ENCODE measurements at places on chromosomes 3 and 15.

DNA sequence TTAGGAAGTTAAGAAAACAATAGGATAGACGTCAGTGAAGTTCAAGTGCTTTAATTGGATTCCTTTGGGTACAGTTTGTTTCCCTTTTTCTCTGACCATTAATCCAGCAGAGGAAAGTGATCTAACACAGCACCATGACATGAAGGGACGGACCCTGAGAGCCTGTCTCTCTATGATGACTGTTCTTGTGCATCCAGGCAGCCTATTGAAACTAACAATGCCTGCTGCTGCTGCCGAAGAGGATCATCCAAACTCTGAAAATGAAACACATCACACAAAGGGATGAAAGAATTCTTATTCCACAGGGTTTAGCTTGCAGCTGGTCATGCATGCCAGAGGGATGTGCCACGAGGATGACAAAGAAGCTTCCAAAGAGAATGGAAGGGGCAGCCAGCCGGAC lies 75.5 kb downstream of the ZBTB20 start:
- no peak for DNase-seq

DNA sequence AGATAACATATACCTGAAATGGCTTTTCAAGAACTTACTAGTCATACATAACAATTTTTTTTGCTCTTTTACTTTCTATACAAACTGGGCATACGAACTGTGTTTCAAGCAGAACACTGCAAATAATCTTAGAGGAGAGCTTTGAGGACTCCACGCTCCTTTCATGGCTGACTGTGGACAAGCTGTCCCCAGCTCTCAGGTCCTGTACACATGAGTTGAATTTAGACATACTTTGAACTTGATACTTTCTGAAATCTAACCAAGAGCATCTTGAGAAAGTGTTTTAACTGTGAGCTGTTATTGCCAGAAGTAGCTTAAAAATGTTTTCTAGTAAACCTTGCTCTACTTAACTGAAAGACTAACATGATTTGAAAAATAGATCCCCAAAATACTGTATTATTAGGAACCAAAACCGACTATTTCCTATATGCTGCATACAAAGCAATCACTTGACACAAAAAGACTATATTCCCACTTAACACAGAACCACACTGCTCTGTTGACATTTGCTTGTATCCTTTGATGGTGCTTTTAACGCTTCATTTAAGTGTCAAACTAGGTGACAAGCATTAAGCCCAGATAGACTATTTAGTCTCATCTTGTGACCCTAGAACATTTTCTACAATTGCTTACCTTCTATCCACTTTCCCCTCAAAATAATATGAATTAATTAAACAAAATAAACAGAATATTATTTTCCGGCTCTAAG lies 755.8 kb downstream of the ROBO1 start:
- DNase-seq: no peak

- DNase-seq: no peak
Measured at GRCh38 chr15:49082960-49083359, 36.7 kb upstream of the SECISBP2L start.

- DNase-seq: no peak
Measured at GRCh38 chr3:155080692-155081091, 573 bp downstream of the MME start.

DNA sequence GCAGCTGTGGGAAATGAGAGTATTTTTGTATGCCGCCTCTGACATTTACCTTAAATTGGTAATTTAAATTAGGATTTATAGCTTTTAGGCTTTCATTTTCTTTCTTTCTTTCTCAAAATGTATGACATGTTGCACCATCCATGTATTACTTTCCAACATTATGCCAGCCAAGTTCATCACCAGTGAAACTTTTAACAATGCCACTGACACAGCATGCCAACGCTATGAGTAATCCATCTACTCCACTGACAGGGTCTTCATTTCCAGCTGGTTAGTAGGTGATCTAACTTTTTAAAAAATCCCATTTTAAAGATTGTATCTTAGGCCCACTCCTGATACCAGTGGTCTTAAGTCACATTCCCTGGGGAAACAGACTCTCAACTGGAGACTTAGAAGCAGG lies 21.8 kb upstream of the CLDN16 start:
- DNase-seq: no peak

DNA sequence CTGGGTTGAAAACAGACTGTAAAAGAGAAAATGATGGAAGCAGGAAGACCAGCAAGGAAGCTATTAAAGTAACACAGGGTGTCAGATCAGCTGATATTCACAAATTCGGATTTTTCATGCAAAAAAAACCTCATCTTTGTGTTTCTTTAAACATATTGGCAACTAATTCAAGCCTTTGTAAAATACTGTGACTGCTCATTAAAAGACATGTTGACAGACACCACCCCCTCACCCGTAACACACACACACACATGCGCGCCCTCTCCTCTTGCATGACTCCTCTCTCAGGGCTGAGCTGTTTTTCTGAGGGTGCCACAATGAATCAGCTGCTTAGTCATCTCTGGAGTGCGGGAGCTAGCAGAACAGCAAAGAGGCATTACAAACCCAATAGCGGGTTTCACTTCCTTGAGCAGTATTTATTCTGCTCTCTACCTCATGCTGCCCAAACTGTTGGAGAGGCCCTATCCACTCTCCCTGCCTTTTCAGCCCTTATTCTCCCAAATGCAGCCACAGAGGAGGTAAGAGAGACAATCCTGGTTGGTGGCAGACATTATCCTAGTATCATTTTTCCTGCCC lies 35.8 kb upstream of the CCDC80 start:
- DNase-seq: no peak

- no peak for DNase-seq
Measured at GRCh38 chr15:60762638-60763037, 283.7 kb upstream of the ICE2 start.

DNA sequence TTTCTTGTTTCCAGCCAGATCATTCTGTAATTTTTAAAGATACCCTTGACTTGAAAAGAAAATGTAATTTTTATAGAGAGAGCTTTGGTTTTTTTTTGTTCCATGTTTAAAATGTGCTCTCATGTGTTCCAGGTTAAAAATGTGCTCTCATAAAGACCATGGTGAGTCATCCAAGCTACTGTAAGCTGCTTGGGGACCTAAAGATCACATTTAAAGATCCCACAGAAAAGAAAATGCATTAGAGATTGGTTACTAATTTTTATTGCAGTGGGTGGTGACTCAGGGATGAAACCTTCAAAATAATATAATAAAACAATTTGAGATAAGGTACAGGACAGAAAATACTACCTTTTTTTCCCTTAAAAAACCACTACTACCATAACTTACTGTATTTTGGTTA lies 11.0 kb downstream of the TCF12 start:
- DNase-seq: no peak

DNA sequence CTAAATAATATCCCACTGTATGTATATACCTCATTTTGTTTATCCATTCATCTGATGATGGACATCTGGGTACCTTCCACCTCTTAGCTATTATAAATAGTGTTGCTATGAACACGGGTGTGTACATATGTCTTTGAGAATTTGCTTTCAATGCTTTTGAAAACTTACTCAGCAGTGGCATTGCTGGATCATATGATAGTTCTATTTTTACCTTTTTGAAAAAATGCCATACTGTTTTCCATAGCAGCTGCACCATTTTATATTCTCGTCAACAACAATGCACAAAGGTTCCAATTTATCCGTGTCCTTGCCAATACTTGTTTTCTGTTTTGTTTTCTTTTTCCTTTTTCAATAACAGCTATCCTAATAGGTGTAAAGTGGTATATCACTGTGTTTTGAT lies 77.1 kb downstream of the PEAK1 start:
- DNase-seq: no peak

GRCh38 chr3:136250903-136251460 lies 842 bp downstream of the PCCB start:
- DNase-seq: no peak

- no peak for DNase-seq
Measured at GRCh38 chr3:181292984-181293383, 303.4 kb upstream of the DNAJC19 start.

- no peak for DNase-seq
Measured at GRCh38 chr3:161510510-161511260, 14.1 kb downstream of the OTOL1 start.

DNA sequence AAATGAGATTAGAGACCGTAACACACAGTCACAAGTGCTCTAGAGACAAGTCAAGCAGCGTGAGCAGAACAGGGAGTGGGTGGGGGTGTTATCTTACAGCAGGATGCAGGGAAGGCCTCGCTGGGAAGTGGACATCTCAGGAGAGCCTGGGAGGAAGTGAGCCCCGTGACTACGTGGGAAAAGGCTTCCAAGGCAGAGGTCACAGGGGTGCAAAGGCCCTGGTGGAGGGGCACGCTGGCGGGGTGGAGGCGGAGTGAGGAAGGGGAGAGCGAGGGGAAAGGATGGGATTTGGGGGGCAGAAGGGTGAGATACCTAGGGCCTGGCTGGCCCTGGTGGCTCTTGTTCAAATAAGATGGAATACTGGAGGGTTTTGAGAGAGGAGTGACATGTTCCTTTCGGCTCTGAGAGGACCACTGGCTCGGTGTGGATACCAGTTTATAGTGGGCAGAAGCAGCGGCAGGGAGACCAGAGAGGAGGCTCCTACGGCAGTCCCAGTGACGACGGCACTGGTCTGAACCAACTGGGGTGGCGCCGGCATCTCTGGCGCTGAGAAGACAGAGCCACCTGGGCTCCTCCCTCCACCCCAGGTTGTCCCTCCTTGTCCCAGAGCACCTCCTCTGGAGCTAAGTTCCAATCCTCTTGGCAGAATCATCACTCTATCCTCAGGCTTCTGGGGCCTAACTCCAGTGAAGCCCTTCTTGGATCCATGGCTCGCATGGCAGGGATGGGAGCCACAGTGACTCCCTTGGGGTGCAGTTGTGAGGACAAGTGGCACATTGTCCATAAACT lies 266.2 kb upstream of the LYSMD4 start:
- no peak for DNase-seq

DNA sequence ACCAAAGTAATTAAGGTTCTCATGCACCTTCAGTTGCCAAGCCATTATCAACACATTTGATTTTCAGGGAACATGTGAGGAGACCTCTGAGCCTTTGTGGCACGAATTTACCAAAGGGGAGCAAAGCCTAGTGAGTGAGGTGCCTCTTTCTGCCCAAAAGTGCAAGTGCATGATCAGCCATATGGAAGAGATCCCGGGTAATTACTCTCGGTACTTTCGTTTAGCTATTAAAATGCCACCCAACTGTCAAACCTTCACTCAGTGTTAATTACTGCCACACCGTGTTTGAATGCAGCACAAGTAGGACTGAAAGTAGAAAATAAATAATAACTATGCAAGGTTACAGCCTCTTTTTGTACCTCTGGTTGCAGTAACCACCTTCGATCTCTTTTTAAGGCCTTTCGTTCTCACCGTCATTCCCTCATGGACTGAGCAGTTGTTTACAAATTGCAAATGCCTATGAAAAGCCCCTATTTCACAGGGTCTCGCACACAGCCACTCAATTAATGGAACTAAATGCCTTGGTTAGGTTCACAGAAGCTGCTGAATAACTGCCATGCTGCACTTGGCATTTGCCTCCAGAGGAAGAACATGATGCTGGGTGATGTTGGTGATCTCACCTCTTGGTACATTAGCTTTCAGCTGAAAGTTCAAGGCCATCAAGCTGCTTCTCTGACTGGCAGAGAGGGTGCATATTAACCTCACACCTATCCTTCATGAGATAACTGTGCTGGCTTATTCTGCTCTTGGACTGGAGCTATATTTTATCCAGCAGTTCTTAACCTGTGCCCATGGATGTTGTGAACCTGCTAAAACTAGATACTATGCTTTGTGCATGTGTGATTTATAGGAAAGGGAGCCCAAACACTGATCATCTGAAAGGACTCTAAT lies 69.9 kb downstream of the TNIK start:
- DNase-seq: no peak

GRCh38 chr3:179016979-179017670 lies 54.5 kb downstream of the ZMAT3 start:
- DNase-seq: no peak

DNA sequence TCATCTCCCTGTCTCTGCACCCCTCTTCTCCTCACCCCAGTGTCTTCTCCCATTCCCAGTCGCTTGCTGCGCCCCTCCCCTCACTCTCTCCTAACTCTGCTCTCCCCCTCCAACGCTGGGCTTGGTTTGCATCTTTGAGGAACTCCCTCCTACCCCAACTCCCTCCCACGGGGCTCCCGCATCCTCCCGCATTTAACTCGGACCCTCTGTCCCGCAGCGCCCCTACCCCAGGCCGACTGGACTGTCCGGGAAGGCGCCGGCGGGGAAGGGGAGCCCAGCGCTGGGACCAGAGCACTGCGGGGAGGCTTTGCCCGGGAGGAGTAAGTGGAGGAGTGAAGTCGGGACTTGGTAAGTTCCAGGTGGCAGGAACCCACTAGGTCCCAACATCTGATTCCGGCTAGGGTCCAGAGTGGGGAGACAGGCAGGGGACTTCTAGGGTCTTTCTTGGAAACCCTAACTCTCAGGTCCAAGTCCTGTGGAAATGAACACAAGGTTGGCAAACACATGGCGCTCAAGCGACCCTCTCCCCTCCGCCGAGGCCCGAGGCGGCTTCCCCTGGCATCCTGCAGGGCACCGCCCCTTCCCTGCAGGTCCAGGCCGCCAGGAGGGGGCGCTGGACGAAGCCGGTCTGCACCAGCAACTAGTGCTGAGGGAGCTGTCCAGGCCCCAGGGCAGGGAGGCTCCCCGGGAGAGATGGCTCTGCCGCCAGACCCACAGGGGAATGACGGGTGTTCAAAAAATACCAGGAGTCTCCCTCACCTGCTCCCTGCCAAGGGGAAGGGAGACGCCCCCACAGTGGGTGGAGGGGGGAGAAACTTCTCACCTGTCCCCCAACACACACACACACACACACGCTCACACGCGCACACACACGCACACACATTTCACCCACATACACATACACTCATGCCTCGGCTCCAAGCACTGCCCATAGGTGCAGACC lies 53.2 kb downstream of the LHFPL4 start:
- no peak for DNase-seq

DNA sequence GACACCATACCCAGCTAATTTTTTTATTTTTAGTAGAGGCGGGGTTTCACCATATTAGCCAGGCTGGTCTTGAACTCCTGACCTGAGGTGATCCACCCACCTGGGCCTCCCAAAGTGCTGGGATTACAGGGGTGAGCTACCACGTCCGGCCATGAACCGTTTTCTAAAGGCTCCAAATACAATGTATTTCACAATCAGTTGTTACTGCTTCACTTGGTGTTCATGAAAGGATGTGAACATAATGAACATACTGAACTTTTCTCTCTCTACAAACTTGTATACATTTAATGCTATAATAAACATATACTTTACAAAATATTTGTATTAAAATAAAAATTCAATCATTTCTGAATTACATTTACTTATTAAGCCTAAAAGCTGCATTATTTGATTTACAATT lies 28.9 kb downstream of the TBL1XR1 start:
- DNase-seq: no peak

- no peak for DNase-seq
Measured at GRCh38 chr3:156425651-156426050, 129.3 kb downstream of the SSR3 start.

- no peak for DNase-seq
Measured at GRCh38 chr3:129890125-129890524, 3.4 kb downstream of the TMCC1 start.
